ENCODE measurements at places on chromosomes 2 and 18.

DNA sequence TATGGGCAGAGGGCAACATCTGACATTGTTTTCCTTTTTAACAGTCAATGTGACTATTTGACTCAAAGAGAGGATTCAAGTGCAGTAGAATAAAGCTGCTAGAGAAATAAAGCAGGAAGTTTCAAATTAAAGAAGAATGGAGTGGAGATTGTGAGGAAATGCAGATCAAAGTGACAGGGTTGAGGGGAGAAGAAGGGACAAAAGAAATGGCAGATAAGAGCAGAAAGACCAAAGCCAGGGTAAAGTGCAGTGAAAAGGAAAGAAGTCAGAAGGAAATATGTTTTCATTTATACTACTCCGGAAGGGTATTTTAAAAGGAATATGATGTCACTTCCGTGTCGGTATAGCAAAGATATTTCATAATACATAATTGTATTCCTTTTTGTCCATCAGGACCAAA, 297.5 kb upstream of the CRIM1 start:
- DNase-seq, result no peak

DNA sequence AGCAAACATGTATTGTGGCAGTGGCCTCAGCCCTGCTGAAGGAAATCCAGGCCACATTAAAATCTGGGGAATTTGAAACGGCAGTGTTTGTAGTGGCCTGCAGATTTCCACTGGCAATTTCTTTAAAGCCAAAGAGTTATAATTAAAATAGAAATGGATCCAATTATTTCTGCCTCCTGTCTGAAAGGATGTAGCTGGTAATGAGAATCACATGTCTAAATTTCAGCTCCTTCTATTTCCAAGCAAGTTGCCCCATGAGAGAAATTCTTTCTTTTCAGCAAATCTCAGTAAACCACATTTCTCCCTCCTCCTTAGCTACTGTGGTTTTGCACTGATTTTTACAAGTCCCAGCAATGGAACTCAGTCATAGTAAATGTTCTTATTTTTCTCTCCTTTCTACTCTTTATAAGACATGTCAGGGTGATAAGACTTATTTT, 55.4 kb upstream of the ZNF396 start:
- DNase-seq, result no peak

DNA sequence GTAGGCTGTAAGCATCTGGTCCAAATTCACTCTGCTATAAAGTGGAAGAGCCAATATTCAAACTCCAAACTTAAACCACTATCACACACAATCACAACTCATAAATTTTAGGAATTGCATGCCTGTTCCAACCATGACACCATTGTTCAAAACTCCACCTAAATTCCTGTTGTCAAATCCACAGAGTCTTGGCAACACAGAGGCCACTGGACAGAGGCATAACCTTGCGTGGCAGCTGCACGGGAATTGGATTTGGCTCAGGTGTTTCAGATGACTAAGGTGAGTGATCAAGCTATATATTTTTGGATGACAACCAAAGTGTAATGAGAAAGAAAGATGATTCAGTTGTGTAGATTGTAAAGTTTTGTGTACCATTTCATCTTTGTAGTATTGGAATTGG, 422.7 kb upstream of the TNP1 start:
- no peak for DNase-seq

DNA sequence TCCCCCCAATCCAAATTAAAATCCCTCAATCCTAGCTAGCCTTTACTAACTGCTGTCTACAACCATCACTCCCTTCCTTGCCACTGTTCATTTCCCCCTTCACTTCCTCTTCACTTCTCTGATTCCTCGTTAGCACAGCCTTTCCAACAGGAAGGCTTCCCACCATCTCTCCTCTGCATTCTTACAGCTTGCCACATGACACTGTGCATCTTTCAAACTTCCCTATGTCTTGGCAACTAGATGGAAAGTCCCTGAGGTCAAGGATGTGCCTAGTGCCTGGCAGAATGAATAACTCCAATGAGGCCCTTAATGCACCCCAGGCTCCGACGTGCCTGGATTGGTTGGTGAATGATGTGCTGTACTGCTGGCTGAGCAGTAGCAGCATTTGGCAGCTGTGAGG, 15.2 kb downstream of the SAP130 start:
- DNase-seq, result no peak

DNA sequence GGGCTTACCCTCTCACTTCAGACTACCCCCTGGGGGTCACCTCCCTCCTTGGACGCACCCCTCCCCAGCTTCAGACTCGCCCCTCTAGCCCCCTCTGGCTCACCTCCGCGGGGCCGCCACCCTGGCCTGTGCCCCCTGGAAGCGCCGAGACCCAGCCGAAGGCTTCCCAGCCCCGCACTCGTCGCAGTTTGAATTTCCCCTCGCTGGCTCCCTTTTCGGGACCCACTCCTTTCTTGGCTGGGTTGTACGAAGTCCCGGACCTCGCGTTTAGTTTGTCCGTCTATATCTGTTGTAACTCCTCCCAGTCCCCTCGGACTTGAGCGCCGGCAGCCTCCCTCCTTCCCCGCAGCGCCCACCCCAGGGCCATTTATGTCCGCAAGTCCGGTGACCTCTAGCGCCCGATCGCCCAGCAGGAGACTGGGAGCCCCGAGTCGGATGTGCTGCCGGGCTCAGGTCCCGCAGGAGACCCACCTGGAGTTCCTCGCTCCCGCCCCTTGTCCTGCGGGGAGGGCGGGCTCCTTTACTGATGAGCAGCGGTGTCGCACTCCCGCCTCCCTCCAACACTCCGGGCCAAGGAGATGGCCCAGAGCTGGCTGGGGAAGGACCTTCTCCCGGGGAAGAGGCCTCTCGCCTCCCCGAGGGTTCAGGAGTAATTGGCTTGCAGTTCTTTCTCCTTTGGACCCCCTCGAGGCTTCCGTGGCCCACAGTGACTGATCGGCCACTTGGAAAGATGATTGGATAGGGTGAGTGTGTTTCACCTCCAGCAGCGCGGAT, 692 bp upstream of the RAX start:
- no peak for DNase-seq

GRCh38 chr2:189393440-189394111, 47.7 kb upstream of the WDR75 start:
- DNase-seq, result peak; percentile 88

- DNase-seq, result peak; percentile 68
These were observed 13.6 kb downstream of the TWSG1 start for GRCh38 chr18:9348079-9348671.

GRCh38 chr2:163801486-163801885, 65.7 kb upstream of the FIGN start:
- no peak for DNase-seq

DNA sequence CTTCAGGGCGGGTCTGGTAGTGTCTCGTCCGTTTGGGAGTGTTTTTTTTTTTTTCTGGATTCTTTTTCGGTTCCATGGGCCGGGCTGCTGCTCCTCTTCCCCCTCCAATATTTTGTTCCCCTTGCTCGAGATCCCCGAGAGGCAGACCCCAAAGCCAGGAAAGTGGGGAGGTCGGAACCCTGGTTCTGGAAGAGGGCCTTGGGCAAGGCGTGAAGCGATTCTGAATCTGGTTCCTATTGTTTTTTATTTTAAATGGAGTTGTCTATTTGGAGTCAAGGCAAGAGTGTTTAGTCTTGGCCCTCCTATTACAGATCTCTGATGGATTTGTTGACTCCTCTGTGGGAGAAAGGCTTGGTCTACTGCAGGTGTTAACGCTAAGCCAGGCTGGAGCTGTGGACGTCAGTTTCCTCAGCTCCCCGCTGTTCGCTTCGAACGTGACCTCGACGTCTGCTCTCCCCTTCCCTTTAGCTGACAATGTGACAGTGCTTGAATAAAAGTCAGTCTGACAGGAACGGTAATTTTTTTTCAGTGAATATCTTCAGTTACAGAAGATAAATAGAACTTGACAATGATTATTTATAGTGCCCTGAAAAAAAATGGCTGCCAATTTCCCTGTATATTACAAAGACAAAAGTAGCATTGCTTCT, 683 bp upstream of the DNAJC27 start:
- no peak for DNase-seq

DNA sequence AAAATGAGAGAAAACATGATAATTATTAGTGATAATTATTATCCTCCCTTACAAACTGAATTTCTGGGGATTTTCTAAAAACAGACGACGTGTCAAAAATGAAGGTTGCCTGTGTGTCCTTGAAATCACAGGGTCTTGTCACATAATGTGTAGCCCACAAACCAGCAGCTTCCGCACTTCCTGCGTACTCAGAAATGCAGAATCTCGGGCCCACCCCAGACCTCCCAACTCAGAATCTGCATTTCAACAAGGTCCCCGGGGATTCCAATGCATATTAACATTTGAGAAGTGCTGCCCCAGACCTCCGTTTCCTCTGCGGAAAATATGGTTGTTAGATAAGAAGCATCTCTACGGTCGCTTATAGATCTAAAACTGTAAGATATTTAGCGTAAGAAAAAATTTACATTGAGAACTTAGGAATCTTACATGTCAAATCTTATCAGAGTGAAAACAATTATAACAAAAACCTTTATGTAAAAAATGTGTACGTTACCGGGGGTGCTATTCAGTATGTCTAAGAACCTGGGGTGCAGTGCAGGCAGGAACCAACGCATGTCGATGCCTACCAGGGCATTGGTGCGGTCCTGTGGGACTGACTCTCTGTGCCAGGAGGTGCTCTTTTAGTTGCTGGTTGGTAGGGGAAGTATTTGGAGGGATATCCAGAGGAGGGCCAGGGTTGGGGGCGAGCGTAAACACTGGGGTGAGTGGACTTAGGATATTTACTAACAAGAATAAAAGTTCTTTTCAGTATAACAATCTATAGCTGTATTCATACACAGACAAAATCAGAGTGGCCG, 15.2 kb downstream of the CDKL4 start:
- DNase-seq, result no peak

- no peak for DNase-seq
These were observed 657 bp downstream of the ATP8B1 start for GRCh38 chr18:57802213-57803102.

DNA sequence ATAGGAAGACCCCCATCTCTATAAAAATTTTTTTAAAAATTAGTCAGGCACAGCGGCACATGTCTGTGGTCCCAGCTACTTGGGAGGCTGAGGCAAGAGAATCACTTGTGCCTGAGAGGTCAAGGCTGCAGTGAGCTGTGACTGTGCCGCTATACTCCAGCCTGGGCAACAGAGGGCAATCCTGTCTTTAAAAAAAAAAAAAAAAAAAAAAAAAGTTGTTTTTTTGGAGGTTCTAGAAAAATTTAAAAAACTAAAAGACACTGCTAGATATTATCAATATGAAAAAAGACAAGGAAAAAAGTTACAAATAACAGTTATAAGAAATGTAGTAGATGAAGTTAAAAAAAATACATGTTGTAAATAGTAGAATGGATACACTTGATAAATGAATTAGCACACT, 56.1 kb upstream of the C2orf15 start:
- DNase-seq, result no peak

- DNase-seq, result no peak
These were observed 150.0 kb upstream of the EPB41L3 start for GRCh38 chr18:5693699-5694294.

DNA sequence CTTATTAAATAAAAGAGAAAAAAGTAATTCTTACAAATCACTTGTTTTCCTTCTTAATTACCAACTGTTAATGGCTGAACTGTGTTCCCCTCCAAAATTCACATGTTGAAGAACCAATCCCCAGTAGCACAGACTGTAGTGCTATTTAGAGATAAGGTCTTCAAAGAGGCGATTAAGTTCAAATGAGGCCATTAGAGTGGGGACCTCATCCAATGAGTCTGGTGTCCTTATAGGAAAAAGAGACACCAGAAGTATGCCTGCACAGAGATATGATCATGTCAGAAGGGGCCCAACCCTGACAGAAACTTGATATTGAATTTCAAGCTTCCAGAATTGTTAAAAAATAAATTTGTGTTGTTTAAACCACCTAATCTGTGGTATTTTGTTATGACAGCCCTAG, 89.8 kb downstream of the MEMO1 start:
- no peak for DNase-seq

GRCh38 chr2:229635371-229635680, 79.0 kb downstream of the DNER start:
- DNase-seq, result no peak

GRCh38 chr2:222485367-222486211, 61.2 kb downstream of the SGPP2 start:
- no peak for DNase-seq

GRCh38 chr18:32335228-32335627, 135.5 kb downstream of the GAREM1 start:
- no peak for DNase-seq

DNA sequence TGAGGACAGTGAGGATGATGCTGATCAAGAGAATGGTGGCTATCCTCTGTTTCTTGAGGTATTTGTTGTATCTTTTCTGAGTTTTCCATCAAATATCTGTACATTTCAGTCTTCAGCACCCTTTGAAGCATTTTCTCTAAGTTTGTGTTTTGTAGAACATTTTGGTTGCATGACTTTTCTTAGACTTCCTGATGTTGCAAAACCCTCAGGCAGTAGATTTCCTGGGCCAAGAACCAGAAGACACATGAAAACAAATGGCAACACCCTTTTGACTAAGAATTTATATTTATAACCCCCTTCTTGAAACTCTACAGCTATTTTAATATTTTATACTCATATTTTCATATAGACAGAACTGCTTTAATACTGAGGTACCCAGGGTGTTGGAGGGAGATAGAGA, 16.2 kb downstream of the HNMT start:
- DNase-seq, result no peak

DNA sequence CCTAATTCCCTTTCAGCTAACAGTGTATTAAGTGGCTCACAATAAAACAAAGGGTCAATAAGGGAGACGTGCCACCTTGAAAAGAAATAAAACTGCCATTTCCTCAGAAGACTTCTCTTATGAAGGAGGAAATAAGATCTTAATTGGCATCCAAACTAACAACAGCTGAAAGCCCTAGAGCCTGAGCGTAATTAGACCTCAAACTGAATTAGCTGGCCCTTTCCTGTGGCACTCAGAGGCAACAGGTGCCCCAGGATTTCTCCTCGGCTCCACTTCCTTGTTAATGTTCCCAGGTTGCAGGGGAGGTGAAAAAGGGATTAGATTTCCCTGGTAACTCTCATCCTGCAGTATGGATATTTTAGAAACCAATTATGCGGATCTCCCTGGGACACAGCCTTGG, 804.3 kb downstream of the DCDC2C start:
- DNase-seq, result no peak

DNA sequence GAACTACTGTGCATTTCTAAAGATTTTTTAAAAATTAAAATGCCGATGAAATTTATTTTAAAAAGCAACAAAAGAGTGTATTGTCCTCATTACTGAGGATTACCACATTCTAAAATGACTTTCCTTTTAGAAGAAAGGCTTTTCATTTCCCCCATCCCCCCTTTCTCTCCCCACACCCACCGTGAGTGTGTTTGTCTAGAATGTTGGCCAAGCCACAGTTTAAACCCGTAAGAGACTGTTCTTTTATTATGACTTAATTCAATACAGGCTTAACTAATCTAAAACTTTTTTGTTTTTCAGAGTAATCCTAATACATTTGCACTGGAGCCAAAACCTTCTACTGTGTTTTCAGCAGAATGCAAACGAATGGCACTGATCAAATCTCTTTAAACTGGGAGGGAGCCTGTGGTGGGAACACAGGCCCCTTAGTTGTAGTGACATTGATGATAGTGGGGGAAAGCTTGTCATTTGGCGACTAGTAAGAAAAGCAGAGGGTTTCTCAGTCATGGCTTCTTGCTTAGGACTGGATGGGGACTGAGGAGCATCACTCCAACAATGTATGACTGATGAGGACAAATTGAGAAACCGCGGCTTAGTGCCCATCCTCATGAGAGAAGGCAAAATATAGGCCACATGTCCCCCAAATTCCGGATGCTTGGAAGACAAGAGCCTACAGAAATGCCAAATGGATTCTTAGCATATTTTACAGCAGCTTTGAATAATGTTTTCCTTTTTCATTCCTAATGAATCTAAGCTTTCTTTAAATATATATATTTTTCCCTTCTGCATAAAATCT, 154.0 kb upstream of the SMIM21 start:
- DNase-seq, result no peak

GRCh38 chr2:222548992-222549391, 106.9 kb downstream of the FARSB start:
- DNase-seq, result no peak
